Activated CD4-positive, CD25-positive, alpha-beta regulatory T cell (primary cell): ENCODE measurements at places on chromosomes 2 and 18.

- DNase-seq, result no peak
These were observed 305.5 kb downstream of the IKZF2 start for GRCh38 chr2:212845941-212846340.

DNA sequence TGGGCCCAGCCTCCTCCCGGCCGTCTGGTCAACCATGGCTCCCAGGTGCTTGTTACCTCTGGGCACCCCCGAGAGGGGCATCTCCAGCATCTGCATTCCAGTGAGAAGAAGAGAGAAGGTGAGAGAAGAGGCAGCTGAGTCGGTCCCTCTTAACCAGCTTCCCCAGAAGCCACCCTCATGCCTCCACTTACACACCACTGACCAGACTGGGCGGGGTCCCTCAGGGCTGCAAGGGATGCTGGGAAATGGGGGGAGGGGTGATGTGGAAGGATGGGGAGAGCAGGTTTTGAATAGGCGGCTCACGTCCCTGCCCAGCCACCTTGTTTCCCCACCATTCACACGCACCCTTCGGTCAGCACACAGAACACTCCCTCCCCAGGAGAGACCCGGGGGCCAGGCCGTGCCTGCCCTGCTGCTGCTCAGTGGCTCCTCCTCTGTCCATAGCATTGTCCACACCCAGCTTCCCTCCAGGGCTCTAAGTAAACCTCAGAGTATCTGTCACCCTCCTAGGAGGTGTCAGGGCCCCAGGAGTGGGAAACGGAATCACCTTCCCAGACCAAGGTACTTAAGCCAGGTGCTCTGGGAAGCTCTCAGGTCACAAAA, 34.7 kb downstream of the GBX2 start:
- no peak for DNase-seq

- DNase-seq, result no peak
These were observed 635.7 kb upstream of the NRXN1 start for GRCh38 chr2:51667679-51668078.

GRCh38 chr2:102258025-102258385, 53.4 kb upstream of the IL1RL1 start:
- no peak for DNase-seq

GRCh38 chr2:96538487-96539214, 2.1 kb downstream of the ARID5A start:
- DNase-seq, result peak; percentile 58

DNA sequence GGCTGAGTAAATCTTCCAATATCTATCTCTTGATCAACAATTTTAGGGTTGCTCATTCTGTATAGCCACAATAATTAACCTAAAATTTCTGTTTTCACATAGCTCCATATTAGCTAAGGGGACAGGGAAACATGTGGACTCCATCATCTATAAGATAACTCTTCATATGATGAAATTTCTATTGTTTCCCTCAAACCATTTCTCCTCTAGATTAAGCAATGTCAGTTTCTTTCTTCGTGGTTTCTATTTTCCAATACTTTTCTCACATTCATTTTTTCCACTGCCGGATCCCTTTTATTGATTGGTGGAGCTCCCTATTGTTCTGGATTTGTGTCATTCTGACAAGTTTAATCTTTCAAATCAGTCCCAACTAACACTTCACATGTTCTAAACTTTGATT, 1221.3 kb upstream of the ZEB2 start:
- DNase-seq, result no peak

DNA sequence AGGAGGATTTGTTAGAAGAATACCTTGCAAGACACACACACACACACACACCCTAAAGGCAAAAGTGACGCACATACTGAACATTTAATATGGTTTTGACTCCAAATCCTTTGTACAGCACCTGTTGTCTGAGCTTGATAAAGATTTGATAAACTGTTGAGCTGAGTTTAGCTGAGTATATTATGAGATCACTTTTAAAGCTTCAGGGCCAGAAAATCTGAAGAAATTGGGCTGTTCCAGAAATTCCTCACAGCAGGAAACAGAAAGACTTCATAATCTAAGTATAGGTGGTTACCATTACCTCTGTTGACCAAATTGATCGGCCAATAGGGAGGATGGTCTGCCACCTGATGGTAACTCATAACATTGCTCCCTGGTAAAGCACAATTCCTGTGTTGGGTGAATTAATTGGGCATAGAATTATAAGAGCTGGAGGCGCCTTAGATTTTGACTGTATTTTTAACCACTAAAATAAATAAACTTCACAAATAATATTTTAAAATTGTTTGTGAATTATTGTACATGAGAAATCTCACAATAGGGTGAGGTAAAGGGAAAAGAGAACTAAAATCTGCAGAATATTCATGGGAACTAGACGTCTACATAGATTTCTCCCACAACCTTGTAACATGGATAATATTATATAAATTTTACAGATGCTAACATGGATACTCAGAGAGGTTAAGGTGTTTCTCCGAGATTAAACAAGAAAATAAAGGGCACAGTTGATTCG, 21.8 kb upstream of the RPIA start:
- no peak for DNase-seq

- no peak for DNase-seq
These were observed 86.6 kb downstream of the ASB1 start for GRCh38 chr2:238513346-238513745.

DNA sequence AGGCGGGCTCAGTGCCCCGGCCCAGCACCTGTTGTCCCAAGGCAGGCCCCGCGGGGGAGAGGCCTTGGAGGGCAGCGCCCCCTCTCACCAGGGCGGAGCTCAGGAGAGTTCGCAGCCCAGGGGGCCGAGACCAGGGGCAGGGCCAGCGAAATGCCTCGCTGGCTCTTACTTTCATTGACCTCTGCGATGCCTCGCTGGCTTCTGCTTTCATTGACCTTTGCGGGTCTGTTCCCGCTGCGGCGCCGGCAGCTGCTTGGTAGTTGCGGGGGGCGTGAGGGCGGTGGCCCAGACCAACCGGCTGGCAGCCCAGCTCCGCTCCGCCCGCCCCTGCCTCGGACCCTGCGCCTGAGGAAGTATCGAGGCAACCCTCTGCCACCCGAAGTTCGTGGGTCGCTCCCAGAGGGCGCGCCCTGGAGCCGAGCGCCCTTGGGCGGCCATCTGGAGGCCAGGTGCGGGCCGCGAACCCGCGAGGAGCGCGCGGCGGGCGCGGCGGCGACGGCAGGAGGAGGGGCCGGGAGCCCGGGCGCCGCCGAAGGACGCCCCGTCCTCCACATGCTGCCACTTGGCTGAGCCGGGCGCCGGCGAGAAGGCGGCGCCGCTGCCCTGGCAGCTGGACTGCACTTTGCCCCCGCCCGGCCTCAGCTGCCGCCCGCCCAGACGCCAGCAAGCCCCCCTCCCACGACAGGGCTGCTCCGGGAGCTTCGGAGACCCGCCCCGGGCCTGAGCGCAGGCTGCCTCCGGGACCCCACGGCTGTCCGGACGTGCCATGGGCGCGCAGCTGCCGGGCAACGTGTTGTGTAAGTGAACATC, 118.0 kb upstream of the MSTN start:
- no peak for DNase-seq

- no peak for DNase-seq
These were observed 1.5 kb downstream of the SPOPL start for GRCh38 chr2:138503087-138503442.

- no peak for DNase-seq
These were observed 203.4 kb upstream of the RND3 start for GRCh38 chr2:150690870-150691269.

- no peak for DNase-seq
These were observed 25.1 kb downstream of the STAT4 start for GRCh38 chr2:191125646-191126045.

- DNase-seq, result no peak
These were observed 16.7 kb upstream of the ADI1 start for GRCh38 chr2:3535794-3536681.

DNA sequence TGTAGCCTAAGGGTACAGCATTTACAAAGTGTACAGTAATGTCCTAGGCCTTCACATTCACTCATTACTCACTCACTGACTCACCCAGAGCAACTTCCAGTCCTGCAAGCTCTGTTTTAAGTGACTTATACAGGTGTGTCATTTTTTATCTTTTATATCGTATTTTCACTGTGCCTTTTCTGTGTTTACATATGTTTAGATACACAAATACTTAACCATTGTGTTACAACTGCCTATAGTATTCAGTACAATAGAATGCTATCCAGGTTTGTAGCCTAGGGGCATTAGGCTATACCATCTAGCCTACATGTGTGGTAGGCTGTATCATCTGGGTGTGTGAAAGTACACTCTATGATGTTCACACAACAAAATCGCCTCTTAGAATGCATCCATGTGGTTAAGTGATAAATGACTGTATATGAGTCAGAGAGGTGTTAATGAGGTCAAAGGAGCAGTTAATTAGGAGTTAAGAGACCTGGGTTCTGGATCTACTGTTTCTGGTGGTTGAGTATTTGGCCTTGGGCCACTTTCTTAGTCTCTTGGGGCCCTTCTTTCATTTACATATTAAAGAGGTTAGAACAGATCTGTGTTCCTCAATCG, 149.1 kb downstream of the GREB1L start:
- no peak for DNase-seq

- DNase-seq, result peak; percentile 34
These were observed 785 bp downstream of the CLASP1 start for GRCh38 chr2:121648206-121649148.

- no peak for DNase-seq
These were observed 74.4 kb downstream of the DDX18 start for GRCh38 chr2:117888897-117889296.

- no peak for DNase-seq
These were observed 21.2 kb downstream of the DYNAP start for GRCh38 chr18:54612237-54612636.

DNA sequence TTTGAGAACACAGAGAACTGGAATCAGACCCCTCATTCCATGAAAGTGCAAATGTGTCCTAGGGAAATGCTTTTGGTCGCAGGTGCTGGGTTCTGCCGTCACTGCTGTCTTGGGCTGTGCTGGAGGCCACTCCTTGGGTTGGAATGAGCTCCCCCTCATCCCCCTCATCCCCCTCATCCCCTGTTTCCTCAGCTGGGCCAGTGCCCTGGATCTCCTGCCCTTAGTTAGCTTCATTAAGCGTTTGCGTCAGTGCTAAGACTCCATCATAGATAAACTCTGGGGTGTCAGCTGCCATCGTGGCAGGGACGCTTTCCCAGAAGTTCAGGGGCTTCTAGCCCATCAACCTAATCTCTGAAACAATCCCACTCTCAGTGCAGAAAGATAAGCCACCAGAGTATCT, 97.1 kb upstream of the ZNF516 start:
- DNase-seq, result no peak

DNA sequence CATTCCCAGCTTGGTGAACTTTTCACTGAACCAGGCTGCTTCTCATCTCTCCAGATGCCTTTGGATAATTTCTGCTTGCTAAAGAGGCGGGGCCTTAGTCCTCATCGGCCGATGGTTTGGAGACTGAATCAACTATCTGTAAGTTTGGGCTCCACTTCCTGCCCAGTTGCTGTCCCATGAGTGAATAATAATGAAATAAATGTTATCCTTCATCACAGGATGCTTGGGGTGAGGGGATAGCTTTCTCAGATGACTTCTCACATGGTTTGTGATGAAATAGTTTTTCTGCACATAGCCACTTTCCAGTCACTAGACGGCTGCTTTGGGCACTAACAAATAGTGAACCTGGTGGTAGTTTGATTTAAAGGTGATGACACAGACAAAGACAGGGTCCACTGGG, 376.6 kb upstream of the TRIB2 start:
- DNase-seq, result no peak

DNA sequence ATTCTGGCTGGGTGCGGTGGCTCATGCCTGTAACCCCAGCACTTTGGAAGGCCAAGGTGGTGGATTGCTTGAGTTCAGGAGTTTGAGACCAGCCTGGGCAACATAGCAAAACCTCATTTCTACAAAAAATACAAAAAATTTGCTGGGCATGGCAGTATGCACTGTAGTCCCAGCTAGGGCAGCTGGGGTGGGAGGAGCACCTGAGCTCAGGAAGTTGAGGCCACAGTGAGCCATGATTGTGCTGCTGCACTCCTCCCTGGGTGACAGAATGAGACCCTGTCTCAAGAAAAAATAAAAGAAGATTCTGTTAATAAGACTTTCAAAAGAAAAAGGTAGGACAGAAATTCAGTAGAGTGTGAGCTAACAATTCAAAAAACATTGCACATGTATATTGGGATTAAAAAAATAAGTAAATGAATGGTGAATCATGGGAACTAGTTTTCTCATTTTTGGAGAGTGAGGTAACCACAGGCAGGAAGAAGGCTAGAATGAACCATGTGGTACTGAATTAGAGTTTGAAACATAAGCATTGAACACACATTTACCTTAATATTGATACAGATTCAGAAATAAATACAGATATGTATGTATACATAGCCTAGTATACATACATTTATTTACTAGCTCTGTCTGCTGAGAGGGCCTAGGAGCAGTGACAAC, 53.5 kb downstream of the NCOA1 start:
- no peak for DNase-seq

DNA sequence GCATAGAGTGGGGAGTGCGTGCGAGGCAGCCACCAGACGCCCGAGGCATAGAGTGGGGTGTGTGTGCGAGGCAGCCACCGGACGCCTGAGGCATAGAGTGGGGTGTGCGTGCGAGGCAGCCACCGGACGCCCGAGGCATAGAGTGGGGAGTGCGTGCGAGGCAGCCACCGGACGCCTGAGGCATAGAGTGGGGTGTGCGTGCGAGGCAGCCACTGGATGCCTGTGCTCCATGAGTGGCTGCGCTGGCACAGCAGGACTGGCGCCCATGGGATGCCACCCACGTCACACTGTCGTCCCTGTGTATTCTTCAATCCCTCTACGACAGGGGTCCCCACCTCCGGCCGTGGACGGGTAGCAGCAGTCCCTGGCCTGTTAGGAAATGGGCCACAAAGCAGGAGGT, 221.9 kb downstream of the HDAC4 start:
- DNase-seq, result no peak

DNA sequence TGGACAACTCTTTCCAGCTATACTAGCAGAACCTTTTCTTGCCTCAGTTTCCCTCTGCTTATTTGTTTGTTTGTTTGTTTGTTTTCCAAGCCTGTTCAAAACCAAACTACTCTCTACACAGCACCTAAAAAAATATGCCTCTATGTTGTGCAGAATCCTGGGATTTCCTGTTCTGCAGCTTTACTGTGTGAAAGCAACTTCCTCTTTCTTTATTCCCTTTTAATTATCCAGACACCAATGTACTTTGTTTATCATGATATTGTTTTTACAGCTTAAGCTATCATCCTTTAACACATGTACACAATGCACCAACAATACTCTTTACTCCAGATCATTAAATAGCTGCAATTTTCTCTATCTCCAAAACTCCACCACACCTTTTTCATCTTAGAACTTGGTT, 259.5 kb downstream of the EPHA4 start:
- DNase-seq, result no peak

GRCh38 chr18:515838-516237, 15.3 kb upstream of the COLEC12 start:
- DNase-seq, result no peak

- DNase-seq, result no peak
These were observed 45.7 kb downstream of the RDH14 start for GRCh38 chr2:18514526-18515461.

DNA sequence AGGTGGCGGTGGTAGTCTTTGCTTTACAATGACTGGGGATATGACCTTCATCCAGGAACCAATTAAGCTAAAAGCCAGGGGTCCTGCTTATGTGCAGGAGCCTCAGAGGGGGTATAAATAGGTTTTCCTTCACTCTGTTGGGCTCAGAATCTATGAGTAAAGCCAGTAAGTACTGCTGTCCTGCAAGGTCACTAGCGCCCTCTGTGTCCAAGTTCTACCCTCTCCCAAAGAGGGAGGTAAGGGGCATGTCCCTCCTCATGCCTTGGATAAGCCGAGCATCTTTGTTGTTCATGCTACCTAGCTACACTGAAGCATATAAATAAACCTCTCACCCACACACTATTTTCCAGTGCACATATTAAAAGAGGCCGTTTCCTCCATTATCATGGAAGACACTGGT, 79.4 kb downstream of the SPRED2 start:
- DNase-seq, result no peak
